ENCODE measurements at places on chromosomes 13 and 19.

- peak overlapping the region; percentile 67 for H3K27ac ChIP-seq
- H3K4me1 ChIP-seq: peaks cover 84% of the 10 kb centered on the region
- H3K36me3 ChIP-seq: peaks cover 29% of the 10 kb centered on the region
- peak; percentile 48 for ATAC-seq
- H3K4me3 ChIP-seq: peak overlapping the region; percentile 70
Observed at GRCh38 chr19:10289167-10289835, 451 bp upstream of the ICAM5 start.

DNA sequence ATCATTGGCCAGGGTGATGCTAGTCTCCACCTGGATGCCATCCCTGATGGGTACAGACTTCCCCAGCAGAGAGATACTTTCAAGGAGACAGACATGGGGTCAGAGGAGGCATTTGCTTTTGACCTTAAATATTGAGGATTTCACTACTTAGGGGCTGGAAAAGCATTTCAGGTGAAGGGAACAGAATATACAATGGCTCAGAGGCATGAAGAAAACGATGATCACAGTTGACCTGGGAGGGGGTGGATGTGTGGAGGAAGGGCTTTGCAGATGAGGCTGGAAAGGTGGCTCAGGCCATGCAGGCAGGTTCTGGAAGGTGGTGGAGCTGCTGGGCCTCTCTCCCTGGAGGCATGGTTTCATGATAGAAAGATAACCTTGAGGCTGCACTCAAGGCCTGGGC lies 3.9 kb downstream of the MATK start:
- H3K36me3 ChIP-seq: peaks cover 15% of the 10 kb centered on the region
- no peak for ATAC-seq
- no peak overlapping the region for H3K4me3 ChIP-seq
- peaks cover 22% of the 10 kb centered on the region for H3K27me3 ChIP-seq

DNA sequence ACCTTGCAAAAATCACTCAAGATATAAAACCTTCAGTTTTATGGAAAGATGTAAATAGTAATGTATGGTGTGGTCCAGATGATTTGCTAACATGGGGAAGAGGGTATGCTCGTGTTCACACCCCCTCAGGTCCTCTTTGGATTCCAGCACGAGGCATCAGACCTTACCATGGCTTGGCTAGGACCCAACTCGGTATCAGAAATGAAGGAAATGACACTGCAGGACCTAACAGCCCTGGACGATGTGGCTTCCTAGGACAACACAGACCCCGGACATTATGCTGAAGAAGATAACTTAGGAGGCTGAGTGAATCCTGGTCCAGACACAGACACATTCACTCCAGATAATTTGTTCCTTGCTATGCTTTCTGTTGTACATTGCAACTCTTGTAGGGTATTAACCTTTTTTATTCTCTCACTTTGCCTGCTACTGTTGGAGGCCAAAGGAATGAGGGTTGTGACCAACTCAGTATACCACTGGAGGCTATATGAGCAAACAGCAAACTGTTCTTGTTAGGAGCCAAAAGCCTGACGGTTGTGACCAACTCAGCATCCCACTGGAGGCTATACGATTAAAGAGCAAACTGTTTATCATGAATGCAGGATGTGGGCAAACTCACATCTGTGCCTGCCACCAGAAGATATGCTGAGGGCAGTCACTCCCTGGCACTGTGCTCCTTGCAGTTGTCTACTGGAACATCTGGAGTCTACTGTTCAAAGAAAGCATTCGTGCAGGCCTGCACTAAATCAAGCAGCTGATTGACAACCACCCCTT lies 121.7 kb downstream of the ZNF429 start:
- H3K27me3 ChIP-seq: no peaks in the 10 kb centered on the region
- no peak overlapping the region for H3K27ac ChIP-seq
- no peak overlapping the region for H3K4me3 ChIP-seq
- H3K4me1 ChIP-seq: no peaks in the 10 kb centered on the region
- no peak for ATAC-seq

DNA sequence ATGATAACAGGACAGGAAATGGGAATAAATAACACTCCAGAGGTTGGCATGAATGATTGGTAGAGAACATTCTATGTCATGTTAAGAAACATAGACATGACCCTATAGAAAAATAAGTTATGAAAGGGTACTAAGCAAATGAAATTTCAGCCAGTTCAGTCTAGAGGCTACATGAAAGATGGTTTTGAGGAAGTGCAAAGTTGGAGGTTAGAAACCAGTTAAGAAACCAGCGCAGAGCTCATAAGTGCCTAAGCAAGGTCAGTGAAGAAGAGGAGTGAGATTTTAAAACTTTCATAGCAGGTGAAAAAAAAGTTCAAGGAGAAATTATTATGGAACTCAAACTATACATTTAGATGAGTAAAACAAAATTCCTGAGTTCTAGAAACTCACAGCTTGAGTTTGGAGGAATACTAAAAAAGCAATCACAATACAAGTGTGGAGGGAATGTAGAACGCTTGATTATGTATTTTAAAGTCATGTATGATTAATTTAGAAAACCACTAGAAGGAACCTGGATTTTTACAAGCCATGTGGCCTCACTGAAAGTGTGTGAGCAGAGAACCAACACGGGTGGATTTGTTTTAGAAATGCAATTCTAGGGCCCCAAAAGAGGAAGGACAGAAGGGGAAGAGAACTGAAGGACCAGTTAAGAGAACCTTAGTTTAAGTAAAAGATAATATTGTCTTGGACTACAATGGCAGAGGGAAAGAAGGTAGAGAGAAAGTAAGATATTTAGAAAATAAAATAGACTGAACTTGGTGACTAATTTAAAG lies 162.4 kb downstream of the PCDH20 start:
- H3K36me3 ChIP-seq: no peaks in the 10 kb centered on the region
- no peaks in the 10 kb centered on the region for H3K4me1 ChIP-seq
- no peak overlapping the region for H3K4me3 ChIP-seq
- no peak for ATAC-seq

DNA sequence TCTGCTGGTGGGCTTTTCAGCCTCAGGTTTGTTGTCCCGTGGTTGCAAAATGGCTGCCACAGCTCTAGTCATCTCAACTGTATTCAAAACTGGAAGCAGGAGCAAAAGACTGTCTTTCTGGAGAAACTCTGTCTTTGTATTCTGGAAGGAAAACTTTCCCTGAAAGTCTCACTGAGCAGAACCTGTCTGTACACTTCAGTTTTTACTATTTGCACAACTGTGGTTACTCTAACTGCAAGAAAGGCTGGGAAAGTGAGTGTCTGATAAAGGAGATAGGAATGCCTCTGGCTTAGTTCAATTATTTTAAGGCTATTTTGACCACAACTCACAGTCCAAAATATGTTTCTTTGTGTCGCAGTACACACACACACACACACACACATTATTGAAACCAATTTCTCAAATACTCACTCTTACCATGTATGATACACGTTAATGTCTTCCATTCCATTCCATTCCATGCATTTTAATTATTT lies 49.7 kb upstream of the EHD2 start:
- peaks cover 27% of the 10 kb centered on the region for H3K4me1 ChIP-seq
- no peak overlapping the region for H3K27ac ChIP-seq
- no peak overlapping the region for H3K4me3 ChIP-seq
- H3K27me3 ChIP-seq: no peaks in the 10 kb centered on the region
- peaks cover 26% of the 10 kb centered on the region for H3K36me3 ChIP-seq
- no peak for ATAC-seq

- no peak overlapping the region for H3K27ac ChIP-seq
- peaks cover 9% of the 10 kb centered on the region for H3K27me3 ChIP-seq
- peaks cover 29% of the 10 kb centered on the region for H3K4me1 ChIP-seq
- no peak for ATAC-seq
Observed at GRCh38 chr19:12095111-12095790, 30.7 kb downstream of the ZNF844 start.

GRCh38 chr13:26095338-26095737 lies 43.5 kb upstream of the SHISA2 start:
- no peak for ATAC-seq
- H3K27ac ChIP-seq: no peak overlapping the region
- H3K36me3 ChIP-seq: no peaks in the 10 kb centered on the region

DNA sequence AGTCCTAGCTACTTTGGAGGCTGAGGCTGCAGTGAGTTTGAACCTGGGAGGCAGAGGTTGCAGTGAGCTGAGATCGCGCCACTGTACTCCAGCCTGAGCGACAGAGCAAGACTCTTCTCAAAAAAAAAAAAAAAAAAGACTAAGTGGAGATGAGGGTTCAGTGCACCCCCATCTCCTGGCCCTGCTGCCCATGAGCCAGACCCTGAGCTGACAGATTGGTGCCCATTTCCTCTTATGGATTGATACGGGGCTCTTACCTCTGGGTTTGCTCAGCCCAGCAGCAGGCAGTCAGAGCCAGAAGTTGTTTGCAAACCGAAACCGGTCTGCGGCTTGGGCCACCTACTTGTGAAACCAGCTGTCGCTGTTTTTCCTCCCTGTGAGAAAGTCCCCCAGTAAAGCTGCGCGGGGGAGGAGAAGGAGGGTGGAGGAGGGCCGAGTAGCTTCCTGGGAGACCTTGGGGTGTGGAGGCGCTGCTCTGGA lies 36.9 kb downstream of the ARRDC2 start:
- peak overlapping the region; percentile 57 for H3K4me3 ChIP-seq
- H3K4me1 ChIP-seq: peaks cover 54% of the 10 kb centered on the region
- H3K27me3 ChIP-seq: no peaks in the 10 kb centered on the region
- H3K27ac ChIP-seq: peak overlapping the region; percentile 86
- peak; percentile 99 for ATAC-seq
- H3K36me3 ChIP-seq: no peaks in the 10 kb centered on the region

GRCh38 chr13:29427937-29428309 lies 167.6 kb downstream of the SLC7A1 start:
- no peak overlapping the region for H3K4me3 ChIP-seq
- H3K27ac ChIP-seq: no peak overlapping the region
- no peak for ATAC-seq

DNA sequence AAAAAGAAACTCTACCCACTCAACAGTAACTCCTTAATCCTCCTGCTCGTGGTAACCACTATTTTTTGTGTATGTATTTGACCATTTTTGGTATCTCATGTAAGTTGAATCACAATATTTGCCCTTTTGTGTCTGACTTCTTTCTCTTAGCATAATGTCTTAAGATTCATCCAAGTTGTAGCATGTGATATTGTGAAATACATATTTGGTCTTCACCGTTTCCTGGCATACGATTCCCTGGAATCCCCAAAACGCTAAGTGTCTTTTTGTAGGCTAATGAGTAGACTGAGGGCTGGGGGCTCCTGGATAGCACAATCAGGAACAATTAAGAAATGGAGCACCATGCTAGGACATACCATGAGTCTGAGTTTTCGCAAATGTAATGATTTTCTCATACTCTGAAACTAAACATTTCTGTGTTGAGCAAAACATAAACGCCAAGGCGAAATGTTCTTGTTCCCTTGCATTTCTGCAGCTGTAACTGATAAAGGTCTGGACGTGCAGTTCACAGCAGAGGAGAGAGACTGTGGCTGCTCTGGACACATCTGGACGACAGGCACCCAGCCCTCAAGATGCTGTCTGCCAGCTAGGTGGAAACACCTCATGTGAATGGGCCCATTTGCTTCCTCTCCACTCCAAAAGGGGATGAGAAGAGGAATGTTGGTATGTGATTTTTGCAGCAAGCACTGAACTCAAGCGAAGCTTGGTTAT lies 38.4 kb downstream of the BRD4 start:
- peak overlapping the region; percentile 18 for H3K4me3 ChIP-seq
- peak overlapping the region; percentile 11 for H3K27ac ChIP-seq
- no peak for ATAC-seq
- H3K36me3 ChIP-seq: peaks cover 8% of the 10 kb centered on the region
- peaks cover 99% of the 10 kb centered on the region for H3K4me1 ChIP-seq
- no peaks in the 10 kb centered on the region for H3K27me3 ChIP-seq
